ENCODE measurements at places on chromosomes 1 and 21.

DNA sequence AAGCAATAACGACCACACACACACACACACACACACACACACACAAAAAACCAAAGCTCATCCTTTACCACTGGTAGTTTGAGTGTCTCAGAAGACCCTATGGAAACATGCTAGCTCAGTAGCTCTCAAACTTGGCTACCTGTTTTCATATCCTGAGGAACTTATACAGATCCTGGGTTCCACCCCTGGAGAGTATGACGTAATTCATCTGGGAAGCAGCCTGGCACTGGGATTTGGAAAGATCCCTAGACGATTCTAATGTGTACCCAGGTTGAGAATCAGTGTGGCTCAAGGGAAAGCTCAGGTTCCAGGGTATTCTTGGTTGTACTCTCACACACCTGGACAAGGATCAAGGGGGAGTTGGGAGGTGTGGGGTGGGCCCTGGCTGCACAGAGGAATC is 85.9 kb downstream of the SELENOF start:
- DNase-seq, result no peak

GRCh38 chr1:36160949-36161485 is 5.1 kb downstream of the MAP7D1 start:
- DNase-seq, result no peak

GRCh38 chr1:94823116-94823515 is 3.0 kb downstream of the SLC44A3 start:
- DNase-seq, result no peak

DNA sequence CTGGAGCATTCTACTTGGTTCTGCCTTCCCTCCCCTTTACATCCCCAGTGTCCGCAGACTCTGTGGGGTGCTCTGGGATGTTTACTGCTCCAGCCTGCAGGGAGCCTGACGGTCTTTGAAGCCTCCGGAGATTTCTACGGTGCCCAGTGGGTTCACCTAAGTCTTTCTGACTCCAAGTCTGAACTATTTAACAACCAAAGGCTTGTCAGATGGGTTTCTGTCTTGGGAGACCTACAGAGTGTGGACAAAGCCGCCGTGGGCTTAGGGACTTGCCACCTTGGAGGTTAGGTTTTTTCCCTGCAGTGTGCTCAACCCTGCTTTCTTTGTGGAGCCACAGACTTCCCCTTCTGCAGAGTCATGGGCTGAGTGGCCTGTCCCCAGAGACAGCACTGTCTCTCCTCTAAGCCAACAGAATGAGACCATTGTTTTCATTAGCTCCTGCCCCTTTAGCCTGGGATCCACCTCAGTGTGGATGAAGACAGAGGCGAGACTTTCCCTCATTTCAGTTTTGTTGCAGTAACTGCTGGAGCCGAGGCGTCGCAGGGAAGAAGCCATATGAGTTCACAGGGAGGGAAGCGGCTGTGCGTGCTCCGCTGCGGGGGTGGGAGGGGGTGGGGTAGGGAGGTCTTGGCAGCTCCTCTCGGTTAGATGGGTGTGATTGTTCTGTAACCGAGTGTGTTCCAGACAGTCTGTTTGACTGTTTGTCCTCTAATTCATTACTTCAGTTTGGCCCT is 120.7 kb downstream of the CNIH3 start:
- no peak for DNase-seq

DNA sequence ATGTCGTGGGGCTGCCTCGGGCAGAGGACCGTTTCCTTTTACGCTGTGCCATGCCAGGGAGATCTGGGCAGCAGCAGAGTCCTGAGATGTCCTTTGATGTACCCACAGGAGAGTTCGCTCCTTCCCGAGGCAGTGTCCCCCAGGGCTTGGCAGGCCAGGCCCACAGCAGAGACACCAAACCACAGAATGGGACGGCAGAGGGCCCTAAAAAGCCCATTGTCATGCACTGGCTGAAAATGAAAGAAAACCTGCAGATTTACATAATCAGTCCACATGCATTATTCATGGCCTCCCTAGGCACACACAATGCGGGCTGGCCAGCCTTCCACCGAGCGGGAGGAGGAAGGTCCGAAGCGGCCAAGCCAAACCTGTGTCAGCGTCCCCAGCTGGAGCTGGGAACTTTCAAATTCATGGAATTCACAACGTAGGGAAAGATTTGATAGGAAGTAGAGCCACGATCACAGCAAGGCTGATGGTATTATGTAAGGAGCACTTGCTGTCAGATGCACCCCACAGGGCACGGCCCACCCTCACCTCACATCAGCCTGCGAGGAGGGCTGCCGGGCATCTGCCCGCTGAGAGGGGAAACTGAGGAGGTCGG is 25.3 kb upstream of the EFHD2 start:
- no peak for DNase-seq

DNA sequence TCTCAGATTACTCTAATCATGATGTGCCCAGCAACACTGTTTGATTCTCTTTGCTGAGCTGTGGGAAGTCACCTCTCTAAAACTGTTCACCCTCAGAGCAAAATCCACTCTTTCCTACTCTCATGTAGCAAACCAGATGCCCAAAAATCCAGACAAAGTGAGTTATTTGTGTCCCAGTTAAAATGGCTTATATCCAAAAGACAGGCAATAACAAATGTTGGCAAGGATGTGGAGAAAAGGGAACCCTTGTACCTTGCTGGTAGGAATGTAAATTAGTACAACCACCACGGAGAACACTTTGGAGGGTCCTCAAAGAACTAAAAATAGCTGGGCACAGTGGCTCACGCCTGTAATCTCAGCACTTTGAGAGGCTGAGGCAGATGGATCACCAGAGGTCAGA is 384.0 kb downstream of the HHIPL2 start:
- no peak for DNase-seq

DNA sequence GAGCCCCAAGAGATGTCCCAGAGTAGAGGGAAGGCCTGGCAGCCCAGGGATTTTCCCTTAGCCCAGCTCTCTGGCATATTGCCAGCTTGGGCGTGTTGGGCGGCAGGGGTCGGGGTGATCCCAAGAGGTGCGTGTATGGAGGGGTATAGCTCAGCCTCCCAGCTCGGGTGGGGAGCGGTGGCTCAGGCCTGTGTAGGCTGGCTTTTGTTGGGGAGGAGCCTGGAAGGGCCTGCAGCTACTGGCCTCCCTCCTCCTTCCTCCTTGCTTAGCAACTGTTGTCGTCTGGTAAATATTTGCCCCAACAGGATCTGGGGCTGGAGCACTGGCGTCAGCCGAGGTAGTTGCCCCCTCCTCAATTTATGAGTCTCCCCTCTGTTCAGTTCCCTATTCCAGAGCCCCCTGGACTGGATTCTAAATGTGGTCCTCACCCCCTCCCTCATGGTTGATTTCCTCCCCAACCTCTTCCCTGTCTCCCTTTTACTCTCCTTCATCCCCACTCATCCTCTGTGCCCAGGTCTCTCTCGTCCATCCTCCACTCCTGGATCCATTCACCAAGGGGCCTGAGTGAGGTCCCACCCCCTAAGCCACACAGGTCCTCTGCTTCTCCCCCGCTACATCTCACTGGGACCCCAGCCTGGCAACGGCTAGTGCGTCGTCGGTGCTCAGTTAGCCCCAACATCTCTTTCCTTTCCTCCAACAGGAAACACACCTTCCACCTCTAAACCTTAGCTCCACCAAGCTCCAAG is 10.3 kb upstream of the LMNA start:
- DNase-seq, result peak; percentile 79

- DNase-seq, result no peak
Observed at GRCh38 chr21:35091496-35091895, 42.4 kb upstream of the RUNX1 start.

DNA sequence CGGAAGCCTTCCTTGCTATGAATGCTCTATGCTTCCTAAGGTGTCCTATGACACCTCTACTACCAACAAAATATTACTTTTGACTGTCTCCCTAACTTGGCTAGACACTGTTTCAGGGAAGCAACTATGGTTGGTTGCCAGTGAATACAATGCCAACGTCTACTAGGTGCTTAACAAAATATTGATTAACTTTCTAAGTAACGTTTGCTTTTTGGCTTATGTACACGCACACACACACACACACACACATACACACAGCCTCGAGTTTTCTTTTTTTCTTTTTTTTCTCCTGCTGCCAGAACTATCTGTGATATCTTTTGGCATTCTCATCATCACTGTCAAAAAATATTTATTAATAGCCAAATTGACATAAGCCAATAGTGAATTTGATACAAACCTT is 864.0 kb downstream of the PLA2G4A start:
- DNase-seq, result no peak

GRCh38 chr1:102851616-102852015 is 256.7 kb downstream of the COL11A1 start:
- no peak for DNase-seq

DNA sequence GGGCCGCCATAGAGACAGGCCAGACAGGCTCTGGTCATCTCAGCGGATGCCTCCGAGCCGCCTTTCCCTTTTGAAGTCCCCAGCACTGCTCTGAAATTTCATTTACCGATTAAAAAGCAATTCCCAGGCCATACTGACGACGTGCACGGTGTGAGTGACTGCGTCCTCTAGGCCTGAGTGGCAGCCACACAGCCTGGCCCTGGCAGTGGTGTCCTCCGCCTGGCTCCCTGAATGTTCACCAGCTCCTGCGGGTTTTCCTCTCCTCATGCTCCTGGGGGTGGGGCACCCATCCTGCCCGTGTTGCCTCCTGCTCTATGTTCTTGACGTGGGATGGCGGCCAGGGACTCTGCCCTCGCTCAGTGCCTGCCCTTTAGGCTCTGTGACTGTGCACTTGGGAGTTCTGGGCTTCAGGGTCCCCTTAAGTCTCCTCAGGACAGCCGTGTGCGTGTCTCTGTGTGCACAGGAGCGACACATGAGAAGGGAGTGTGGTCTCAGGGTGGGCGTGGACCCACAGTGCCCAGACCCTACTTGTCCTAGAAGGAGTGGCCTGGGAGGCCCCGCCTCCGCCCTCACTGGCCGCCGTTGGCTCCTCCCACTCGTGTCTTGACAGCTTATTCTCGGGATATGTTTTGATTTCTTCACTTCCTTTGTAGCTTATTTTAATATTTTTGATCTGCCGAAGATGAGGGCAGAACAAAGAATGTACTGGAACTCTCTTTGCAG is 3.6 kb downstream of the SKI start:
- peak; percentile 72 for DNase-seq

DNA sequence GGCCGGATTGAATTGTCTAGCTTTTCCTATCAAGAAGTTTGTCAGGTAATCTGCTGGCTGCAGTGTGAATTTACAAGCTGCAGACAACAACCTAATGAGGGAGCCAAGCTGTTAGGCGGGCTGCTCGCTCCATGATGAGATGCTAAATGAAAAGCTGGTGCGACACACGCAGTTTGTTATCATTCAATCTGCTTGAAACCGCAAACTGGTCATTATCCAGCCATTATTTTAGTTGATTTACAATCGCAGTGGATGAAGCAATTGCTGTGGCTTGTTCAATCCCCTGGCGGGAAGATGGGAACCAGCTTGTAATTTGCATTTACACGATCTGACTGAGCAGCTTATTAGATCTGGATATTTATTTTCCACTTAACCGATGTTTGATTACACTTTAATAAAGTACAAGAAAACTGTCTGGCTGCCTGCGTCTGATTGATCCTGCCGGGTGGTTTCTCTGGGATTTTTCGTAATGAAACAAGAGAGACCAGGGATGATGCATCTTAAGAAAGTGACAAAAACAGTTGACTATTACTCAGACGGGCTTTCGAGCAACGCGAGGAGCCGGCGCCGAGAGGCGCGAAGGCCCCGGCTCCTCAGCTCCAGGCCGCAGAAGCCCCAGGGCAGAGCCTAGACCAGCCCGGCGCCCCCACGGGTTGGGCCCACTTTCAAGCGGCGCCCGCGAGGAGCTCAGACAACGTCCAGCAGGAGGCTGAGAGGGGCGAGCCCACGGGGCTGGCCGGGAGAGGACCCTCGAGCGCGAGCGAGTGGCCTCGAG is 118.0 kb upstream of the BARHL2 start:
- DNase-seq, result no peak

- DNase-seq, result no peak
Observed at GRCh38 chr1:102234753-102235359, 238.1 kb upstream of the OLFM3 start.

- DNase-seq, result no peak
Observed at GRCh38 chr1:11302366-11302765, 29.4 kb downstream of the UBIAD1 start.

GRCh38 chr1:62386351-62387121 is 50.3 kb upstream of the USP1 start:
- DNase-seq, result no peak

DNA sequence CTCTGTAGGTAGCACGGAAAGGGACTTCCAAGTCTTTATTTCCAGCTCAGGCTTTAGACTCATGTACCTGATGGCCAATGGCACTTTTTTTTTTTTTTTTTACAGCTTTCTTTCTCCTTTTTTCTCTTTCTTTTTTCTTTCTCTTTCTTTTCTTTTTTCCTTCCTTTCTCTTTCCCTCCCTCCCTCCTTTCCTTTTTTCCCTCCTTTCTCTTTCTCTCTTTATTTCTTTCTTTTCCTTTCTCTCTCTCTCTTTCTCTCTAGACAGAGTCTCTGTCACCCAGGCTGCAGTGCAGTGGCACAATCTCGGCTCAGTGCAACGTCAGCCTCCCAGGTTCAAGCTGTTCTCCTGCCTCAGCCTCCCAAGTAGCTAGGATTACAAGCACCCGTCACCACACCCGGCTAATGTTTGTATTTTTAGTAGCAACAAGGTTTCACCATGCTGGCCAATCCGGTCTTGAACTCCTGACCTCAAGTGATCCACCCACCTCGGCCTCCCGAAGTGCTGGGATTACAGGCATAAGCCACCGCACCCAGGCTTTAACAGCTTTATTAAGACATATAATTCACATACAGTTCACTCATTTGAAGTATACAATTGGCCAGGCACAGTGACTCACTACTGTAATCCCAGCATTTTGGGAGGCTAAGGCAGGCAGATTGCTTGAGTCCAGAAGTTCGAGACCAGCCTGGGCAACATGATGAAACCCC is 5.1 kb upstream of the DCAF8 start:
- DNase-seq, result peak; percentile 50

GRCh38 chr1:97743129-97743528 is 177.7 kb downstream of the DPYD start:
- DNase-seq, result peak; percentile 78

DNA sequence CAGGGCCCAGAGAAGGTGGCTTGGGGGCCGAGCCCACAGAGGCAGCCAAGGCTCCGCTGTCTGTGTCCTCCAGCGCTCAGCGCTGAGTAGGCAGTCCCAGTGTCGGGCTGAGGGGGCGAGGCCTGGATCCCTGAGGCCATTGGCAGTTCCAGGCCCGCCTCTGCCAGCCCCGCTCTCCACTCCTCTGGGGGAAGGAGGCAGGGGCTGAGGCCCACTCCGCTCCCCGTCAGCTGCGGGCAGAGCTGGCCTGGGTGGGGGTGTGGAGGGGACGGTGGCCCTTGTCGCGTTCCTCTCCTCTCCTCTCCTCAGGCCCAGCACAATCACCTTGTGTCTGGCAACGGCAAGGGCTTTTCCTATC is 132.8 kb downstream of the CASZ1 start:
- peak; percentile 65 for DNase-seq

GRCh38 chr1:44246806-44247205 is 33.5 kb downstream of the DMAP1 start:
- DNase-seq, result no peak

- DNase-seq, result no peak
Observed at GRCh38 chr1:66337249-66337648, 196.7 kb upstream of the SGIP1 start.

Measured in NCI-H82 (cell line).